Right forelimb (tissue), 1 donor: ENCODE measurements at places on chromosomes 1 and 21.

DNA sequence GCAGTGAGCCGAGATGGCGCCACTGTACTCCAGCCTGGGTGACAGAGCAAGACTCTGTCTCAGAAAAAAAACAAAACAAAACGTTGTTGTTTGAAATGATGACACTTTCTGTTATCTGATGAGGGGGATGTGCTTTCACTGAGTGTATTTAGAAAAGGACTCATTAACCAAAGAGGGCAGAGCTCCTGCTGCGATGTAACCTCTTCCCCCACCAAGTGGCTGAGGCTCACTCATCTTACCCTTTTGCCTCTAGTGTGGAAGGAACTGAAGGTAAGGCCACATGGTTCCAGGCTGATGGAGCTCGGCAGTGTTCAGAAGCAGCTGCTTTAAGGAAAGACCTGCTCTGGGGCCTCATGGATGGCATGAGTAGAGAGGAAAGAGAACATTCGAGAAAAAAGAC, 105.7 kb upstream of the RUNX1 start:
- no peak for DNase-seq

- DNase-seq, result peak; percentile 42
Observed at GRCh38 chr1:227557962-227558725, 5.2 kb upstream of the ZNF678 start.

DNA sequence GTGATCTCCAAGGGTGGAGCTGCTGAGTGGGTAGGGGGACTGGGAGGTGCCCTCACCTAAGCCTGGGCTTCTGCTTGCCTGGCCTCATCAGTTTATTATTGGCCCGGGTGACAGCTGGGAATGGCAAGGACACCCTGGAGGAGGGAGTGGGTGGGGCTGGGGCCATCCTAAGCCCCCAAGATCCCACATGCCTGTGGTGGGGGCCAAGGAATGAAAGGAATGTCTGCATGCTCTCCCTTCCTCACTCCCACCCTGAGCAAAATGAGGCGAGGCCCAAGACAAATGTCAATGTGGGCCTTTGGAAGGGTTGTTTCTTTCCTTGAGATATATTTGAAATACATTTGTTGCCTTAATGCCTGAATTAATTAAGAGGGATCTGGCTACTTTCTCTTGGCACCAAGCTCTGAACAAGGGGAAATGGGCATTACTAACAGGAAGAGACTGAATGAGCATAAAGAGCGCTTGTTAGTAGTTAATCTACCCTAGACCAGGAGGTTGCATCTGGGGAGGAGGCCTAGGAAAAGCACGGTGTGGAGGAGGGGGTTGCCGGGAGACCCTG, 19.7 kb upstream of the CHI3L1 start:
- DNase-seq, result peak; percentile 48

- no peak for DNase-seq
Observed at GRCh38 chr1:48198970-48199369, 23.5 kb upstream of the SLC5A9 start.

GRCh38 chr1:55153031-55153430, 62.1 kb downstream of the USP24 start:
- DNase-seq, result no peak

DNA sequence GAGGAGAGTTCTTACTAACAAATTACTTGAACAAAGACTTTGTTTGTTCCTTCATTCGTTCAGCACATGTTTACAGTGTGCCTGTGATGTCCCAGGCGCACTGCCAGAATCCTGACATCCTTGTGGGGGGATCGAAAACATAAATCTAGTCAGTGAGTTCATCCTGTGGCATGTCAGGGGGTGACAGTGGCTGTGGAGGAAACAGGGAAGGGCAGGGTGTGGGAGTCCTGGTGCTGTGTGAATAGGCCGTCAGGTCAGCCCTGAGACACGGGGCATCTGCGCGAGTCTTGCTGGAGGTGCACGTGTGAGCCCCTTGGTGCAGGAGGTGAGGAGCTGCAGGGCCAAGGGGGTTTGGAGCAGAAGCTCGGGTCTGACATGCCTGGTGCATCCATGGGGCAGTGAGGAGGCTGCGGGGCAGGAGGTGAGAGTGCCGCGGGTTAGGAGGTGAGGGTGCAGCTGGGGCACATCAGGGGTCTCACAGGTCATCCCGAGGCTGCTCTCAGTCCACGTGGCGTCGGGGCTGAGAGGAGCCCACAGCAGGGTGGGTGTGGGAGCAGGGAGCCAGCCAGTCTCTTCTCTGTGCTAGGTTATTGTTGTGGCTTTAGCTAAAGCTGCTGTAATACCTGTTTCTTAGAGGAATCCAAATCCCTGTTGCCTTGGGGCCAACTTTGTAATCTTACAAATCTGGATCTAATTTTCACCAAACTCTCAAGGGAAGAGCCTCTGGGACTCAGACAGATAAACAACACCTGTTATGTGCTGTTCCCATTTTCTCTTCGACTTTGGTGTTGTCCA, 93.4 kb downstream of the PCBP3 start:
- no peak for DNase-seq

GRCh38 chr1:55337801-55338447, 122.8 kb upstream of the USP24 start:
- DNase-seq, result no peak

DNA sequence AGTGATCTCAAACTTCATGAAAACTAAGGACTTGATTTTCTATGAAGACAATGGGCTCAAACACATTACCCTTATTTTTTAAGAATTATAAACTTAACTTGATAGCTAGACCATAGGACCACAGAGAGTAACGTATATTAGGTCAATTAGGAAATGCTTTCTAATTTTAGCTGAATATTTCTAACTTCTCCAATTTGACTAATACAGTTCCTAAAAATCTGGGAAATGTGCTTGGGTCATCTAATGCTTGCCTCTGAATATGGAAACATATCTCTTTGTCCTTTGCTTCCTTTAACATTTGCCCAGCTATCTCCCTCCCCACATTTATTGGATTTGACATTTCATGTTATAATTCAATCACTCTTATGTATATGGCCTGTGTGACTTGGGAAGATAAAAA, 141.4 kb downstream of the LHX8 start:
- no peak for DNase-seq

DNA sequence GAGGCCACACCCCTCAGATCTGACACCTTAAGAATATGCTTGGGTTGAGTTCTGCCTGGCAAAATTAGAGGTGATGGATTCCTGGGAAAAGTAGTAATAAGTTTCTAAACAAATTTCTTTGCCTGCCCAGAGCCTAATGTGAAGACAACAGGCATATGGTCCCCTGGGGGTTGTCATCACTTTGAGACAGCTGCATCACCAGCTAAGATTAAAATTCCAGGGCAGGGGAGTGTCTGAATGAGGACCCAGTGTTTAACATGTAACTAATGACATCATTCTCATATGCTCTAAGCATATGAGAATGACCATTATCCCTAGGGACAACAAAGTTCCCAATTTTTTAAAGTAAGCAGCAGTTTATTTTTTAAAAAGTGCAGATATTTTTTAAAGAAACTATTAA, 432.2 kb downstream of the PCP4 start:
- no peak for DNase-seq

GRCh38 chr1:98651116-98651632, 10.3 kb upstream of the SNX7 start:
- DNase-seq, result no peak

- DNase-seq, result no peak
Observed at GRCh38 chr1:236518322-236518721, 5.5 kb upstream of the LGALS8 start.
